Chondrocyte (in vitro differentiated cells): ENCODE measurements at places on chromosomes 13 and 19.

DNA sequence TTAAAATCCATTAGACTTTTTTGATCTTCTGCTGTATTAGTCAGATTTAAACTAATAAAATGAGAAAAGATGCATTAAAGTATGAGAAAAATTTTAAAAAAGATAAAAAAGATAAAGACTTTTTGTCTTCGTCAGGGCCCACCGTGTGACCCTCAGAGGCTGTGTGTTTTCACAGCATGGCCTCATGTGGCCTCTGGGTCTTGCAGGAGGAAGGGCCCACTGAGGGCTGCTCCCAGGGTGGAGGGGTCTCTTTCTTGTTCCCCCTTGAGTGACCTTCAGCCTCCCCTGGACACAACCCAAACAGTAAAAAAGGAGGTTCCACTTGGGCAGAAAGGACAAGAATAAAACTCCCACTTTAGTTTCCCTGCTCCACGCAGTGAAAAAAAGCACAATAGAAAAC lies 57.1 kb upstream of the RANBP3 start:
- peak; percentile 59 for DNase-seq

- DNase-seq, result no peak
These were observed 12.5 kb upstream of the CHERP start for GRCh38 chr19:16554776-16555175.

DNA sequence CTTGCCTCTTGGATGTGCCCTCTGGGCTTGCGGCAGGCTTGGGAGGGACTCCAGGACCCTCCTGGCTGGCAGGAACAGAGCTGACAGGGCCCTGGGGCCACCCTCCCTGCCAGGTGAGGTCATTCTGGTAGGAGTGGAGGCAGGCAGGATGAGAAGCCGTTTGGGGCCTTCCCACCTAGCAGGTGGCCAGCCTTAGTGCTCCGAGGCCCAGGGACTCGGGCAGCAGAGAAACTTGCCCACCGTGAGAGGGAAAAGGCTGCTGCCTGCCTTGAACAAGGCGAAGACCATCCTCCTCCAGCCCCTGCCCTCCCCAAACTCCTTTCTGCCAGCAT lies 8.5 kb downstream of the RFX1 start:
- no peak for DNase-seq

GRCh38 chr13:37715606-37716015 lies 117.0 kb upstream of the POSTN start:
- DNase-seq, result no peak

DNA sequence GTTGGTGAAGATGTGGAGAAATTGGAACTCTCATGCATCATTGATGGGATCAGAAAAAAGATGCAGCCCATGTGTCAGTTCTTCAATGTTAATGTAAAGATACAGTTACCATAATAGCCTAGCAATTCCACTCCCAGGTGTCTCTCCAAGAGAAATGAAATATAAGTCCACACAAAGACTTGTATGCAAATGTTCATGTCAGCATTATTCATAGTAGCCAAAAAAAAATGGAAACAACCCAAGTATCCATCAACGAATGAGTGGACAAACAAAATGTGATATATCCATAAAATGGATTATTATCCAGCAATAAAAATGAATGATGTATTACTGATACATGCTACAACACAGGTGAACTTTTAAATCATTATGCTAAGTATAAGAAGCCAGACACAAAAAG lies 38.7 kb downstream of the CCDC70 start:
- DNase-seq, result no peak

DNA sequence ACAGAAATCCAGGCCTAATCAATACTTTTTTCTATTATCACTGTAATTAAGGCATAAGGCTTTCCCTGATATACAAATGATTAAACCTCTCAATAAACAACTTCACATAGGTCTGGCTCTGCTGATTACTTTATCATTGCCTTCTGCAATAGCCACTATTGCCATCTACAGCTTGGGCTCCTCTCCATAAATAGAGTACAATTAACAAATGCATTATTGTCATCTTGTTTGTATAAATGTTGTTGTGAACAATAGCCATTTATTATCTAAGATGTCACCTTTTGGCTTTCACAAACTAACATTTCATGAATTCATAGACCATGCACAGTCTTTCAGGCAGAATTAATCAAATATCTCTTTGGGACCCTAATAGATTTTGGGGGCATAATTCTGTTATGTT lies 53.3 kb downstream of the NHLRC3 start:
- DNase-seq, result no peak

- no peak for DNase-seq
These were observed 1.4 kb downstream of the LIG4 start for GRCh38 chr13:108213946-108214345.

- DNase-seq, result peak; percentile 69
These were observed 17.5 kb upstream of the F7 start for GRCh38 chr13:113087923-113088690.

GRCh38 chr19:46067691-46068090 lies 26.9 kb upstream of the IGFL4 start:
- no peak for DNase-seq

- no peak for DNase-seq
These were observed 29.0 kb upstream of the ZNF709 start for GRCh38 chr19:12513531-12514061.

- DNase-seq, result no peak
These were observed 174.8 kb upstream of the SERP2 start for GRCh38 chr13:44198826-44199225.

DNA sequence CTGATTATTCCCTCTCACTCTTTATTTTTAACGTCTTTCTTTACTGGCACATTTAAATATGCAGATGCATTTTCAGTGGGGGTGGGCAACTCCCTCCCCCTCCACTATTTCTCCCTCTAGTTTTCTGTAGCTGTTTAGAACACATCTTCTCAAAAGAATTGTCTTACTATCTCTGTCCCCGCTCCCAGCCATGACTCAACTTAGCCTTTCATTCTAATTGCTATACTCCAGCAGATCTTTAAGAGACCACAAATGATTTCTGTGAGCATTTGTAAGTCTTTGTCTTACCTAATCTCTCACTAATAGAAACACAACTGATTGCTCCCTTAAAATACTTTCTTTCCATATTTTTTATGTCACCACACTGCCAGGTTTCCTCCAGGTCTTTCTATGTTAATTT lies 350.9 kb downstream of the SPRY2 start:
- no peak for DNase-seq

DNA sequence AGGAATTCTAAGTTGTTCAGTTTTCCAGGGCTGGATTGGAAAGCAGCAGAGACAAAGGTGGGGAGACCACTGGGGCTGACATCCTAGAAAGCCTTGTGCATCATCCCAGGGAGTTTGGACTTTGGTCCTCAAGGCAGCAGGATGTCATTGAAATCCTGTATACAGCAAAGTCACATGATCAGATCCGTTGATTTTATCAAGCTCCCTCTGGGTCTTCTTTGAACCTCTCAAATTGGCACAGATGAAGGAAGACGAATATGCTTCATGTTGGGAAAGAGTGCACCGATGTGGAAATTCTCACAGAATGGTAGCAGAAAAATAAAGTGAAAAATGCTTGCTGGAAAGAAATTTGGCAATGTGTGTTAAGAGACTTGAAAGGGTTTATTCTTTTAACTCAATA lies 149.8 kb upstream of the TMTC4 start:
- DNase-seq, result no peak

GRCh38 chr19:50449236-50449899 lies 16.7 kb downstream of the MYBPC2 start:
- DNase-seq, result no peak

DNA sequence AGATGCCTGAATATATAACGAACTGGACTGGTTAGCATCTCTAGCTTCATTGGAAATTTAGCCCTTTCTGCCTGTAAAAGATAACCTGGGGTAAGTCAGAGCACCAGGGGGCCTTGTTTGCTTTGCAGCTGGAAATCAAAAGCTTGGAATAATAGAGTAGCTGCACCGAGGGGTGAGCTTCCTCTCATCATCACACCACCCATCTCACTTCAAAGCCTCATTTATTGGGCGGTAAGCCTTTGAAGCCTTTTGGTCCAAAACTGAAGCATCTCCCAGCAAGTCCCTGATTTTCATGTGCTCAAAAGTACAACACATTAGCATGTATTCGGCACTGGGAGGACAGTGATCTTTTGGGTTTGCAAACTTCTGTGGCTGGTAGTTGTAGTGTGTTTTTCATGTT lies 405.1 kb downstream of the FOXO1 start:
- DNase-seq, result no peak

DNA sequence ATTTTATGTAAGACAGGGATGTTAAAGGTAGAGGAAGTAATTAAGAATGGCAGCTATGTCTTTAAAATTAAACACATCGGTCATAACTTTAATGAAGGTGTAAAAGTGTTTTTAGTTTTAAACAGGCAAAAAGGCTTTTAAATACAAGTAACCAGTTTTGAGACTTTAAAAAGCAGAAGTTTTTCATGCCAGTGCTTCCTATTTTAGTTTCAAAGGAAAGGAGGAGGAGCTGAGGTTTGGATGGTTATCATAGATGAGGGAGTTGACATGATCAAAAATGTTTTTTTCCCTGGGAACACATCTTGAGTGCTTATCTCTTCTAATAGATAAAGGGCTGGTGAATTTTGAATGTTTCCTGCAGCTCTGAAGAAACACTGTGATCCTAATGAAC lies 42.9 kb downstream of the LRCH1 start:
- no peak for DNase-seq

DNA sequence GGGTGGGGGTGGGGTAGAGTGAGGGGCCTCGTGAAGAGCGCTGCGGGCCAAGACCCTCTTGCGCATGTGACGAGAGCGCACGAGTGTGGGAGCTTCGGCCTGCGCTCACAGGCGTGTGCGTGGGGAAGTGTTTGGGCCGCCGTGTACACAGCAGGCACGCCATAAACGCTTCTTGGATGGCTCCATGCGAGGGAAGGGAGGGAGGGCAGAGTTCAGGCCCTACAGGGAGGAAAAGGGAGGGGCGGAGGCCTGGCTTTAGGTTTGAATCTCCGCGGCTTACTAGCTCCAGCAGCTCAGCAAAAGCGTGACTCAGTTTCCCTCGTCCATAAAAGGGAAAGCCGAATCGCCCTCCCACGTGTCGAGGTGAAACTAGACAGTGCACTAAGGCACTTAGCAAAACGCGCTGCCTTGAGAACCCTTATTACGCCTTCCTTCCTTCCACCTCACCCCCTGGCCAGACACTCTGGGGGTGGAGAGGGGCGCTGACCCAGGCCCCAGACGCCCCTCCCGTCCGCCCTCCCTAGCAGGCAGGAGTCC lies 12.5 kb downstream of the GADD45B start:
- DNase-seq, result no peak

- DNase-seq, result no peak
These were observed 316.9 kb upstream of the TSHZ3 start for GRCh38 chr19:31666126-31666525.

GRCh38 chr19:13055213-13056051 lies 47.2 kb downstream of the LYL1 start:
- no peak for DNase-seq

- no peak for DNase-seq
These were observed 22.8 kb upstream of the CEACAM20 start for GRCh38 chr19:44552324-44552723.
